CD8-positive, alpha-beta memory T cell (primary cell): ENCODE measurements at places on chromosomes 5 and 9.

GRCh38 chr5:161546095-161546469, 443 bp downstream of the GABRB2 start:
- no peak for DNase-seq

- no peak for DNase-seq
Observed at GRCh38 chr9:4298255-4299004, 1.4 kb downstream of the GLIS3 start.

DNA sequence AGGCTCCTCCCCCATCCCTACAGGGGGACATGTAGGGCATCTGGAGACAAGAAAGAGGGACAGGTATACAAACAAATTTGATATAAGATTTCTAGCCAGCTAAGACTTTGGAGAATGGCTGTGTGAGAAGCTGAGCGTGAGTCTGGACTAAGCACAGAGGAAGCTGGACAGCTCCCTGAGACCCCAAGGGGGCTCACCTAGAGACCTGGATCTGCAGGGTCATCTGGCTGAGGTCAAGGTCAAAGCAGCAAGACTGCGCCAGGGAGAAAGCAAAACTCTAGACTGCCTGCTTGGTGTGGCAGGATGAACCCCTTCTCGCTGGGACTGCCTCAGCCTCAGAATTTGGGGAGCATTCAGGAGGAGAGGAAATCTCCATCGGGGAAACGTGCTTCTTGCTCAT, 8.0 kb upstream of the GSN start:
- no peak for DNase-seq

DNA sequence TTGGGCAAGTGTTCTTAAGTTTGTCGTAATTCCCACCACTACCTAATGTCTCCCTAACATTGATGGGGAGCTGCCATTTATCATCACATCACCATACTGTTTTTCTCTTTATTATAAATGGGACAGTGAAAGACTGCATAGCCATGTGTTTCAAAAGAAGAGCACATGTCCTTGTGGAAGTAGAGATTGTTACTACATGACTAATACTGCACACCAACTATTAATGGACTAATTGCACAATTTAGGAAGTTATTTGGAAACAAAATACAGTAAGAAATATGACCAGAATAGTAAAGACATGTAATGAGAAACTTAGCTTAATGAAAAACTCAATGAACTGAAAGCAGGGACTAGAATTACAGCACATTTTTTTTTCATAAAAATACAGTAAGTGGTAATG, 12.0 kb upstream of the ELOVL7 start:
- DNase-seq, result no peak

- no peak for DNase-seq
Observed at GRCh38 chr9:89542401-89543021, 44.6 kb upstream of the SEMA4D start.

GRCh38 chr5:332843-333242, 11.3 kb downstream of the AHRR start:
- DNase-seq, result no peak
